Inflammatory macrophage treated with lipopolysaccharide for 4 hours (primary cell): ENCODE measurements at places on chromosomes 16 and 17.

- no peak for DNase-seq
These were observed 251.9 kb downstream of the PARN start for GRCh38 chr16:14378131-14378551.

- peak; percentile 96 for DNase-seq
These were observed 77.2 kb downstream of the CNGB1 start for GRCh38 chr16:57893559-57894389.

DNA sequence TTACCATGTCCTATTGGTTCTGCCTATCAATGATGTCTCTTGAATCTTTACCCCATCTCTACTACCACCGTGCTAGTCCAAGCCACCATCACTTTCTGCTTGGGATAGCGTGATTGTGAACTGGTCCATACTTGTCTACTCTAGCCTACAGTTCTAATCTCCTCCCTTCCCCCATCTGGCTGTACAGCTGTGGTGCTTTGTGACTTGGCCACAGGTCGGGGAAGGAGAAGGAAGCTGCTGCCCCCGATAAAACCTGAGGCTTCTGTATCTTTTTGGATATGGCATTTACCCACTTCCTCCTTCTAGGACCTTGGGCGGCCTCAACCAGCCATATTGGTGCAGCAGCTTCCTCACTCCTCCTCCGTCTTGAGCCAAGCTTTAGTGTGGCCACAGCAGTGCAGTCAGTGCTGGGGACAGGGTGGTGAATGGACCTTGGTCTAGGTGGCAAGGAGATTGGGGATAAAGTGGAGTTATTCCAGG lies 314 bp upstream of the ITGA2B start:
- DNase-seq: peak; percentile 40

GRCh38 chr17:51491416-51491815 lies 231.1 kb downstream of the UTP18 start:
- DNase-seq: no peak

GRCh38 chr17:5031365-5032082 lies 3.7 kb downstream of the SLC52A1 start:
- DNase-seq: peak; percentile 98

- no peak for DNase-seq
These were observed 190.6 kb upstream of the FOXF1 start for GRCh38 chr16:86319585-86320236.

DNA sequence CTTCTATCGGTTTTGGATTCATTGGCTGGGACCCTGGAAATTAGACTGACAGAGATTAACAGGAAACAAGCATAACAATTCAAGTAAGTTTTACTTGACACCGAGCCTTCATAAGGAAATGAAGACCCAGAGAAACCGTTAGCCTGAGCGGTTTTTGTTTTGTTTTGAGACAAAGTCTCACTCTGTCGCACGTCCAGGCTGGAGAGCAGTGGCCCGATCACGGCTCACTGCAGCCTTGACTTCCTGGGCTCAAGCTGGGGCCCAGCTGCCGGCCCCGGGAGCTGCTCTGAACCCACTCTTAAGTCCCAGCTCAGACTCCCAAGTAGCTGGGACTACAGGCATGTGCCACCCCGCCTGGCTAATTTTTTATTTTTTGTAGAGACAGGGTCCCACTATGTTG lies 321.3 kb downstream of the SEC14L1 start:
- peak; percentile 40 for DNase-seq

- no peak for DNase-seq
These were observed 38.3 kb downstream of the TBX4 start for GRCh38 chr17:61490540-61490975.

- DNase-seq: no peak
These were observed 466 bp upstream of the HSF4 start for GRCh38 chr16:67163999-67164558.

DNA sequence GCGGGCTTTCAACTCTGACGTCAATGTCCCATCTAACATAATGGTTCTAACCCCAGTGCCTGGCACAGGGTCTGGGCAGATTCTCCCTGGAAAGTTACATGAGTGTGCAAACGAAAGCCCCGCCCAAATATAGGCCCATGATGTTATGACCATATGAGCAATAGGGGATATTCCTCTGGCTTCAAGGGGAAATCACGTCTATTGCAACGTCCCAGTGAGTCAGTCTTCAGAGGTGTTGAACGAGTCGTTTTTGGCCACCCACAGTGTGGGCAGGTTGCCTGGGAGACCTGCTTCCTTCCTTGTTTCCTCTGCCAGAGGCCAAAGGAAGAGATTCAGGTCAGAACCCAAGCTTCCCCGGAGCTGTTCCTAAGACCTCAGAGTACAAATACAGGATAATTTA lies 30.3 kb downstream of the PIK3R5 start:
- DNase-seq: peak; percentile 99
